ENCODE measurements at places on chromosomes 1 and 21.

GRCh38 chr1:67691712-67692111 is 6.7 kb downstream of the GADD45A start:
- no peak for DNase-seq

DNA sequence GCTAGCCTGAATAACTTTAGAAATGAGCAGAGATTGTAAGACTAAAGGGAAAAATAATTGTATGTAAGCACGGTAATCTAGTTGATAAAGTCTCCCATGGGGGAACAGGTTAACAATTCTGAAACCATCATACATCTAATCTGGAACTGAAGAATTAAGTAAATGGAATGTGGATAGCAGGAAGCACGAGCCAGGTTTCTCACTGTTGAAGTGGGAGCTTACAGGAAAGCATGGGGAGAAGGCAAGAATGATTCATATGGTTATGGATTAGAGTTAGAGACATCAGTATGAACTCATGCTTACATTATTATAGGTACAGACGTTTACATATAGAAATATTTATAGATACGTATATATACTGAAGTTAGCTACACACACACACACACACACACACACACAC is 83.0 kb downstream of the LEPR start:
- DNase-seq, result no peak

DNA sequence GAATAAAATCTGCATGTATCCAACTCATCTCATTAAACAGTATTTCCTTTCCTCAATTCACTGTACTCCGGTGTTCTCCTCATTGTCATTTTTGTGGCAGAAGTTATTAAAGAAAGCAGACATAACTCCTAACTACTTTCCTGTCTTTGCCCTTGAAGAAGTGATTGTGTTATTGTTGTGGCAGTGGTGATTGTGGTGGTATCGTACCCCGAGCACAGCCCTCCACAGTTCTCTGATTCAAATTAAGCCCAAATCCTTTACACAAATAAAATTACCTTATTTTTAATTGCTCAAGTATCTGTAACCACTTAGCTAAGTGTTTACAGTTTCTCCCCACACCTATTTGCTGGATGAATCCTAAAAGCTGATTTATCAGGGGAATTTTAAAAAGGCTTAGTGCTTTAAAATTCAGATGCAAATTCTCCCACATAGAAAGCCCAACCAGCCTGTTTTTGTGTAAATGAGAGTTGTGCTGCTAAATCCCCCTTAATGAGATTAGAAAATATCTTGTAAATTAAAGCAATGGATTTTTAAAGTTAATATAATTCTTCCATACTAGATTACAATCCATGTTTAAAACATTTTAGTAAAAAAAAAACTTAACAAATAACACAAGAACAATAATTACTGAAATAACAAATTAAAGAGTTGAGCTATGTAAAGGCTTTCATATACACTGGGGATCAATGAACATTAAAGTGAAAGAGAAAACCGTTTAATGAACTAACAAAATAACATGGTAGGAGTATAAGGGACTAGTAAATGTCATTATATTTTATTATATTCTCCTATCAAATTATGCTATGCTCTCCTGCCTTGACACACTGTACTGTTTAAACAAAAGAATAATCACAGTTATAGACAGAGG is 259.0 kb downstream of the NEGR1 start:
- no peak for DNase-seq

DNA sequence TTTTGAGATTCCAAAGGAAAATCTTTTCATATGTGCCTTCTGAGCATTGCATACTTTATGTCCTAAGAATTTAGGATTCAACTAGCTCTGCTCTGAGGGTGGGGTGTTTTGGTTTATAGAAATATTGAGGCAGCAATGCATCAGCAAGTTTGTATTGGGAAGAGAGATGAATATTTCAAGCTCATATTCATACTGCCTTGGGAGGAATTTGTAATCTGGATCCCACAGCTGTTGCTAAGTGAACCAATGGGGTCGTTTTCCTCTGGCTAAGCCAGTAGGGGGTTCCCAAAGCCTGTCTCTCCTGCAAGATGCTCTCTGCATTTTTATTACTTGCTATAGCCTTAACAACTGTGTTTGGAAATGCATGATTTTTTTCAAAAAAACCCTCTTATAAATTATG is 130.6 kb downstream of the SNX7 start:
- no peak for DNase-seq

- no peak for DNase-seq
Observed at GRCh38 chr1:3674100-3675094, 22.1 kb downstream of the TP73 start.

GRCh38 chr1:211527888-211528287 is 35.9 kb upstream of the RD3 start:
- no peak for DNase-seq
